ENCODE measurements at places on chromosomes 3 and 15. TPM values are rescaled to one million over a fixed set of nuclear protein-coding genes. Genes with fewer than 3 reads are reported as not detected.
A peak's percentile ranks its signal among the peaks of the same experiment; 100 is the strongest.

- peak overlapping the region; percentile 16 for H3K4me3 ChIP-seq
- H3K27ac ChIP-seq = peak overlapping the region; percentile 98
- H3K36me3 ChIP-seq = no peaks in the 10 kb centered on the region
These were observed 68.3 kb upstream of the CHD2 start for GRCh38 chr15:92831655-92832328.

DNA sequence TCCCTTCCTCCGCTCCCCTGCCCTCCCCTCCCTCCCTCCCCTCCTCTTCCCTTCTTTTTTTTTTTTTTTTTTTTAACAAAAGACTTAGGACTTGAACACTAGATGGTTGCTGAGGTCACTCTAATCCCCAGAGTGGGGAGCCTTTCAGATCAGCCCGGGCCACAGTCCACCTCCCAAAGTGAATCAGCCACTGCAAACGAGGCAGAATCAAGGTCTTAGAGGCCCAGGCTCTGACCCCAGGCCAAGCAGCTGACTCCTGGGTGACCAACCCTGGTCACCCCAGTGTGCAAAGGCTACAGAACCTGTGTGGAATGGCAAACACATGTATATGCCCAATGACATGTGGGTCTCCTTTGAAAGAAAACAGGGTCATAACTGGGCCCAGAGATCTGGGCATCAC, 18.3 kb upstream of the EHD4 start:
- no peak for DNase-seq
- peaks cover 7% of the 10 kb centered on the region for H3K4me1 ChIP-seq
- H3K4me3 ChIP-seq = no peak overlapping the region
- no peak overlapping the region for H3K27ac ChIP-seq
- H3K36me3 ChIP-seq = no peaks in the 10 kb centered on the region
- no peaks in the 10 kb centered on the region for H3K27me3 ChIP-seq

- H3K27me3 ChIP-seq = no peaks in the 10 kb centered on the region
- H3K36me3 ChIP-seq = no peaks in the 10 kb centered on the region
- no peak overlapping the region for H3K4me3 ChIP-seq
- DNase-seq = no peak
- H3K27ac ChIP-seq = no peak overlapping the region
- H3K4me1 ChIP-seq = no peaks in the 10 kb centered on the region
These were observed 29.7 kb downstream of the HDAC11 start for GRCh38 chr3:13509816-13510192.

Gene A4GNT
- not detected for total RNA-seq

Gene DYNLT2B
- total RNA-seq = 4.6 TPM

Gene SH2D7
- total RNA-seq = not detected
